ENCODE measurements at places on chromosomes 12 and 14.
A peak's percentile ranks its signal among the peaks of the same experiment; 100 is the strongest.

DNA sequence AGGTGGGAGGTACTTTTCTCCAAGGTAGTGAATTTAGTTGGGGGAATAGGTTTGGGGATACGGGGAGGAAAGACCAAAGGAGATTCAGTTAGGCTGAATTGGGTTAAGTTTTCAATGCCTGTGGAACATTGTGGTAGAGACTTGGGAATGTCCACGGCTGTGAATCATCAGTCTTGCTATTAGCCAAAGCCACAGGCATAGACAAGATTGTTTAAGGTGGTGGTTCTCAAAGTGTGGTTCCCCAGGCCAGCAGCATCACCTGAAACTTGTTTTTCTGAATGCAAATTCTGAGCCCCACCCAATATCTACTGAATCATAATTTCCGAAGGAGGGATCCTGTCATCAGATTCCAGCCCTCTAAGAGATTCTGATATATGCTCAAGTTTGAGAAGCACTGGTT, 316.2 kb downstream of the EGLN3 start:
- no peak for DNase-seq

- DNase-seq: no peak
Observed at GRCh38 chr14:24506443-24506842, 1.6 kb downstream of the CMA1 start.

DNA sequence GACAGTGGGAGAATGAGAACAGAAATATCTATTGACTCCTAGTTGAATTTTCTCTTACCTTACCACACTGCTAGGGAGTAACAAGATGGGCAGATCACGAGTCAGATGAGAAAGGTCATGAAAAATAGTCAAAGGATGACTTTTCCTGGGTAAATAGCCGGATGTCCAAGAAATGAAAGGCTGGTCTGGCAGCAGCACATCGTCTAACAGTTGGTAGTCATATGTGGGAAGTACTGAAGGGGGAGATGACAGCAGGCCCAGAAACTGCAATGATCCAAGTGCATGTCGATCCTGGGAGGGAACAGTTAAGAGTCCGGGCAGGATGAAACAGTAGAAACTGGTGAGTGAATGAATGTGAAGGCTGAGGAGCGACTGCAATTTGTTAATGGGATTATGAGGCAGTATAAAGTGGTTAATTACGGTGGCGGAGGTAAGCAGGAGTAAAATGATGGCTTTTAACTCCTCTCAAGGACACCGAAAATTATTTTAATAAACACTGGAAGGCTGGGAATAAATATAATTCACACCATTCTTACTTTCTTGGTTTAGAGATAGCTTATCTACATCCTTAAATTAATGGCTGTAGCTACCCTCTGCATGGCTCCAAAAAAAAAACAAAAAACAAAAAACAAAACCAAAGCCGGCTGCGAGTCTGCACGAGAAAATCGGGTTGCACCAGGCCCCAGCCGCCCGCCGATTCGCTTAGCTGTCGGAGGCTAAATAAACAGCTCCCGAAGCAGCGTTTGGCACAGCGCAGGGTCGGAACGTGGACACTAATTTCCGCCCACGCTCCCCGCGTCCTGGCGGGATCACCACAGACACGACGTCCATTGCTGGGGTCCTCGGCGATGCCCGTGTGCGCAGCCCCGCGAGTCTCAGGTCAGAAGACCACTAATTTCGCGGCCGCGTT, 1.0 kb upstream of the ERC1 start:
- peak; percentile 74 for DNase-seq

DNA sequence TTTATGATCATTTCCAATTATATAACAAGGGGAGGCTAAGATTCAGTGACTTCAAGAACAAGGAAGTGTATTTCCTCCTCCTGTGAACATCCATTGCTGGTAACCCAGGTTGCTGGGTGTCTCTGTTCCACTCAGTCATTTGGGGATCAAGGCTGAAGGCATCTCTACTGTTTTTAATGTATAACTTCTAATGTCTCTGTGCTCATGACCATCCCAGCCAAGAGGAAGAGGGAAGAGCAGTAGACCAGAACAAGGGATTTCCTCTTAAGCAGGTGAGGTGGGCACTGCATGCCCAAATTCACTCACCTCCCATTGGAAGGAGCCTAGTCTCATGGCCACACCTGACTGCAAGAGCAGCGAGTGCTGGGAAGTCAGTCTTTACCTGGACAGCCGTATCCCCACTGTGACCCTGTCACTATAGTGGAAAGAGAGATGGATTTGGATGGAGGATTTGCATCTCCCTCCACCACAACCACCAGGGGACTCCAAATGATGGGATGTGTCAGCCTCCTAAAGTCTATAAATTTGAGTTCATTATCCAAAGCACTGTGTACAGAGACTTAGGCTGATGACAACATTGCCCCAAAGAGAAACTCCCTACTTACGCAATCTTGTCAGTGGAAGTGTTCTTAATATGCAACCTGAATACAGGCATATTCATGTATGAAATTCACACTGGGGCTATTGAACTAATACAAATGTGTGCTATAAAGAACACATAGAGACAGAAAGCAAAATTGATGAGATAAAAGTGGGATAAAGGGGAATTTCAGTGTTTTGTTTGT, 368.7 kb downstream of the TMEM132D start:
- DNase-seq: no peak

GRCh38 chr14:56903304-56903969, 93.2 kb upstream of the OTX2 start:
- DNase-seq: no peak

- no peak for DNase-seq
Observed at GRCh38 chr12:66742508-66743367, 63.9 kb upstream of the GRIP1 start.

DNA sequence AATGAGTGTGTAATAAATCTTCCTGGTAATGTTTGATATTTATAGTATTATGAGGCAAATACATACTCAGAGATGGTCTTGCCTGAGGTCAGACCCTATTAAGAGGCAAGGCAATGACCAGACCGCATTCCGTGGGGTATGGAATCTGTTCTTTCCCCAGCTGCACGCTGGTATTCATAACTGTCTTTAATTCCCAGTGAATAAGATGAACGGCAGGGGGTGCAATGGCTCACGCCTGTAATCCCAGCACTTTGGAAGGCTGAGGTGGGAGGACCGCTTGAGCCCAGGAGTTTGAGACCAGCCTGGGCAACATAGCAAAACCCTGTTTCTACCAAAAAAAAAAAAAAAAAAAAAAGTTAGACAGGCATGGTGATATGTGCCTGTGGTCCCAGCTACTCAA, 44.6 kb downstream of the ERO1A start:
- DNase-seq: peak; percentile 3

DNA sequence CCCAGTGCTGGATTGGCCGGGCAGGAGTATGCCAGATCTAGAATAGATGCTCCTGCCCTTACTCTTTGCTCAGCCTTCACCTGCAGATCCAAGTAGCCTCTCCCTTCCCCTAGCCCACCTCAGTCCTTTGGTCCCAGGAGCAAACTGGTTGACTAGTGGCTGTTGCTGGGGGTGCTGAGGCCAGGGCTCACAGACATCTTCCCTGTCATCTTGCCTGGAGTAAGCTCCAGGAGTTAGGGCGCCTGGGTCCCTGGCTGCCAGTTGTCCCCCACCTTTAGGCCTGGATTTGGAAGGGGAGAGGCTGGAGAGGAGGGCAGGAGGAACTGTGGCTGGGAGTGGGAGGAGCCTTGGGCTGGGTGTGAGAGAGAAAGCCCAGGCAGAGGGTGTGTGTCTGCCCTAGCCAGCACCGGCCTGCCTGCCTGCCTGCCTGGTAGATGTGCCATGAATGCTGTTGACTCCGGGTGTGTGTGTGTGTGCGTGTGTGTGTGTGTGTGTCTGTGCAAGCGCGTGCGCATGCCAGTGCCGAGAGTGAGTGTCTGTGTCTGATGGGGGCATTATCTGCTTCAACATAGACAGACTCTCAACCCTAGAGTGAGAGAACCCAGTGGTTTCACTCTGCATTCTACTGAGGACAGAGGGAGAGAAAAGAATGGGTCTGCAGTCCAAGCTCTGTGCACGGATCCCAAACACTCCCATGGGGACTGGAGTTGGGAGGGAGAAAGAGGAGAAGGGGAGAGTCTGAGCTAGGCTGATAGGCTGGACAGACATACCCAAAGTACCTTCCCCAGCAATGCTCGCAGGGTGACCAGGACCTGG, 845 bp upstream of the RARG start:
- DNase-seq: peak; percentile 44

GRCh38 chr14:90697132-90697531, 119.1 kb downstream of the TTC7B start:
- DNase-seq: no peak

- DNase-seq: no peak
Observed at GRCh38 chr12:57753756-57754337, 1.1 kb upstream of the MARCHF9 start.

DNA sequence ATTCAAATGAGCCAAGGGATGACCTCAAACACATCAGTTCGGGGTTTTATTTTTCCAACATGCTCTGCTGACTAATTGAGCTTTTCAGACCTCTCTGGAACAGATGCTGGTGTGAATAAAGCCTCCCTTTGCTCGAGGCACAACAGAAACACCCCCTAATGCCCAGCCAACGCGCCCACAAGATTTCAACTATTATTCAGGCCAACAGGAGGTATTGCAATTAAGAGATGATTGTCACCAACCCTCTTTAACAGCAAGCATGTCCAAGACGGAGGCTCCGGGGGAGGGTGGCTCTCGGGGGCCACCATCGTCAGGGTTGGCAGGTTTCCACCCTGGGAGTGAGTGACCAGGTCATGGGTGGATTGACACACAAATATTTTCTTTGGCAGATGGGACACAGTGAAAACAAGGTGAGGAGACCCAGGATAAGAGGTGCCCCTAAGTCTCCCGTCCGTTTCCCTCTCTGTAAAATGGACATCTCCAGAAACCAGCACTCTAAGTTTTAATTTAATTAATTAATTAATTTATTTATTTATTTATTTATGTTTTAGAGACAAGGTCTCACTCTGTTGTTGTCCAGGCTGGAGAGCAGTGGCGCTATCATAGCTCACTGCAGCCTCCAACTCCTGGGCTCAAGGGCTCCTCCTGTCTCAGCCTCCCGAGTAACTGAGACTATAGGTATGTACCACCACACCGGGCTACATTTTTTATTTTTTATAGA, 56.1 kb downstream of the MAP1LC3B2 start:
- DNase-seq: no peak

- no peak for DNase-seq
Observed at GRCh38 chr14:103848175-103849077, 1.1 kb upstream of the PPP1R13B start.

- no peak for DNase-seq
Observed at GRCh38 chr12:106344131-106344530, 13.4 kb upstream of the POLR3B start.

DNA sequence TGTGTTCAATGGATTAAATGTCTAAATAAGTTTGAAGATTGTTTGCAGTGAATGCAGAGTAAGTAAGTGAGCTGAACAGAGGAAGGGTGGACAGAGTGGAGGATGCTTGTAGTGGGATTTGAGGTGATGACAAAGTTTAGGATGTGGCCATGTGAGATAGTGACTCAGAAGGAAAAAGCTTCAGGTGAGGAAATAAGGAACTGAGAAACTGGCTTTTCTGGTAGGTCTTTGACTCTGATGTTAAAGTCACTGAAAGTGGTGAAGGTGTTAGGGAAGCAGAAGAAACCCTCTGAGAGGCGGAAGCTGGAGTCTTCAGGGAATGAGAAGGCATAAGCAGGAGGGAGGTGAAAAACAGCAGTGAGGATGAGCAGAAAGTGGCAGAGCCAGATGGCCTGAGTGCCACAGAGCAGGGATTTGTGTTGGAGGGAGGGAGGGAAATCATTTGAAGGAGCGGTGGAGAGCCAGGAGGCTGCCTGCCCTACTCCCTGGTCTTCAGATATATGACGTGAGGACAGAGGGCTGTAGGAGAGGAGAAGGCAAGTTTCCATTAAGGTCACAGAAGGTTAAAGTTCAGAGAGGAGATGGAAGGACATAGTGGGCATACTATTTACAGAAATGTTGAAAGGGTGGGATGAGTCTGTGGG, 24.8 kb downstream of the RGS6 start:
- no peak for DNase-seq

DNA sequence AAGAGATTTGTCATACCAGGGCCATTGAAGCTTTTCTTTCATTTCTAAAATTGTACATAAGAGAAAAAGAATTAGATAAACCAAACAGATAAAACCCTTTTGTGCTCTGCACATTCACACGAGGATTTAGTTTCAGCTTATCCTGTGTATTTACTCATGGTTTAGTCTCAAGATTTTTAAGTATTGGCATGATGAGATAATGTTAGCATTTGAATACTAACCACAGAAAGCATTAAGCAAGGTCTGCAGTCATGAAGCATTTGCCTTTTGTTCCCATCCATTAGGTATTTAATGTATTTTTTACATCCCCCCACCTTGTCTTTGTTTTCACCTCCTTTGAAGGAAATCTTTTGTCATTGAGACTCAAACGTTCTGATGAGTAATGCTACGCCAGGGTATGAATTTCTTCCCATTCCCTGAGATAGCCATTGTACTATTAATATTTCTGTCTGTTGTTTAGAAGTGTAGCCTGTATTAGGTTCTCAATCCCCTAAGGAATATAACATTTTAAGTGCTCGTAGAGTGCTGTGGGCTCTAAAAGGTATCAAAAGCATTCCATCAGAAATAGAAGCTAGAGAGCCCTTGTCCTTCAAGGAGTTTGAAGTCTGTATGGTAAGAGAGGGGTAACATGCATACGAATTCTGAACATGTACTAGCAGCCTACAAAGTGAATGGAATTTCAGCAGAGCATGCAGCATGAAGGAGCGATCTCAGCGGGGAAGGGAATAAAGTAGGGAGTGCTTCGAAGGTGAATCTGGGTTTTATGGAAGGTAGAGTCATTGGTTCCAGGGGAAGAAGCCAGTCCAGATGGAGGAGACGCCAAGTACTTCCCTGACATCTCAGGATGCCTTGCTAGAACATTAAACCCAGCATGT, 22.3 kb downstream of the CRADD start:
- peak; percentile 73 for DNase-seq

DNA sequence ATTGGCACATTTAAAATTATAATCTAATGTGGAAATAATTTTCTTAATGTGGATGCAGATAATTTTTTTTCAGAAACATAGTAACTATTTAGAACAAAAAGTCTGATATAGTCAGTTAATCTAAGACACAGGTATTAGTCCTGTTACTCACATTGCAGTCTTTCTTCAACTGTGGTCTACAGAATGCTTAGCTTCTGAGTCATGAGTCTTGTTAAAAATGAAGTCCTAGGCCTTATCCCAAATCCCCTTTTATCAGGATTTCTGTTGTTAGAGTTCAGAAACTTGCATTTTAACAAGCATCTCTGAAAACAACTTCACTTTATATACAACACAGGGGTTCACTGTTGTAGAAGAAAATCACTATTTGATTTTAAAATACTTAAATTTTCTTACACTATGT, 112.2 kb downstream of the SLC16A7 start:
- peak; percentile 79 for DNase-seq

DNA sequence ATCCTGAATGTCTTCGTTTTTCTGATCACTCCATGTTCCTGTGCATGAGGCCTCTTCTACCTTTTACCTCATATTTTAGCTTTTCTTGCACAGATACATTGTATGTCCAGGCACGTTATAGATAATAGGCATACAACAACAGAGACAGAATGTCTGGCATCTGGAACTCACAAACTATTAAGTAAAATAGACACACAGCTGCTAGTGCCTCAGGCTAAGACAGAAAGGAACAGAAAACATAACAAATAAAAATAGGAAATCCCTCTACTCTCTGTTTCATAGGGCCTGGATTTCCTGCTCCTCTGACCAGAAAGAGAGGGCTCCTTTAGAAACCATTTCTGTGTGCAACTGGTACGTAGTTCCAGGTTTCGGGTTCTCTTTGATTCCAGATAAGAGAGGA, 48.6 kb downstream of the ATXN7L3B start:
- DNase-seq: no peak
